ENCODE measurements at places on chromosomes 16 and 17.

- DNase-seq, result no peak
Measured at GRCh38 chr17:2068031-2068518, 13.2 kb downstream of the HIC1 start.

GRCh38 chr17:32699247-32699646, 177.7 kb downstream of the MYO1D start:
- DNase-seq, result no peak

DNA sequence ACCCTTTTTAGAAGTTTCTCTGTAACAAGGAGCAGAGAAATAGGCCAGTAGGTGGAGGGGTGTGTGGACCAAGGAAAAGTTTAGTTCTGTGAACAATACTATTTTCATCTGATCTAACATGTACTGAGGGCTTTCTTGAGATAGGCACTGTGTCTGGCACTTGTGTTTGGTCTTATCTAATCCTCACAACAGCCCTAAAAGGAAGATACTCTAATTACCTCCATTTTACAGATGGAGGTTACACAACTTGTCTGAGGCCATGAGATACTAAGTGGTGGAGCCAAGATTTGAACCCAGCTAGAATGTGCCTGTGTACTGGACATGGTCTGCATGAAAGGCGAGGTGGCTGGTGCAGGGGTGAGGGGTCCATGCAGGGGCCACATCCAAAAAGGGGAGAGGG, 4.5 kb downstream of the TNFSF12 start:
- DNase-seq, result no peak

- DNase-seq, result no peak
Measured at GRCh38 chr17:40443988-40444899, 994 bp downstream of the IGFBP4 start.

DNA sequence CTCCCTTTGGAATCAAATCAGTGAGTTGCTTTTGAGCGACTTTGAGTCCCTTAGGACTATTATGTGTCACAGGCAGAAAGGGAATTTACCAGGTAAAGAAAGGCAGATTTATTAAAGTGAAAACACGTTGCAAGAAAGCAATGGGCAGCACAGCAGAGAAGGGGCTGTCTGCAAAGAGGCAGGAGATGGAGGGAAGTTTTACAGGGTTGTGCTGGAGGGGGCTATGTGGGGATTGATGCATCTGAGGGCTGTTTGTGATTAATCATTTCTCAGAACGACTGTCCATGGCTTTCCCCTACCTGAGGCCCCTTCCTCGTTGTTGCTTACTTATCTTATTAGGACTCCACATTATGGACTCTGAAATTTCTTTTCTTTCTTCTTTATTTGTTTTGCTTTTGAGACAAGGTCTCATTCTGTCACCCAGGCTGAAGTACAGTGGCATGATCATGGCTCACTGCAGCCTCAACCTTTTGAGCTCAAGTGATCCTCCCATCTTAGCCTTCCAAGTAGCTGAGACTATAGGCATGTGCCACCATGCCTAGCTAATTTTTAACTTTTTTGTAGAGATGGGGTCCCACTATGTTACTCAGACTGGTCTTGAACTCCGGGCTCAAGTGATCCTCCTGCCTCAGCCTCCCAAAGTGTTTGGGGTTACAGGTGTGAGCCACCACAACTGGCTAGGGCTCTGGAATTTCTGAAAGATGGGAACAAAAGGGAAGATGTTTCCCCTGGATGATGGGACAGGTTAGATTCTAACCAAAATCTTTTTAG, 5.5 kb downstream of the WWP2 start:
- DNase-seq, result no peak

GRCh38 chr17:2336215-2336851, at the start of gene TSR1:
TSR1 (minus strand) TSS chr17:2336457; CDS start chr17:2336427, 30 bp downstream.
- DNase-seq, result peak; percentile 86

- no peak for DNase-seq
Measured at GRCh38 chr17:55829995-55830612, 79.3 kb downstream of the PCTP start.

DNA sequence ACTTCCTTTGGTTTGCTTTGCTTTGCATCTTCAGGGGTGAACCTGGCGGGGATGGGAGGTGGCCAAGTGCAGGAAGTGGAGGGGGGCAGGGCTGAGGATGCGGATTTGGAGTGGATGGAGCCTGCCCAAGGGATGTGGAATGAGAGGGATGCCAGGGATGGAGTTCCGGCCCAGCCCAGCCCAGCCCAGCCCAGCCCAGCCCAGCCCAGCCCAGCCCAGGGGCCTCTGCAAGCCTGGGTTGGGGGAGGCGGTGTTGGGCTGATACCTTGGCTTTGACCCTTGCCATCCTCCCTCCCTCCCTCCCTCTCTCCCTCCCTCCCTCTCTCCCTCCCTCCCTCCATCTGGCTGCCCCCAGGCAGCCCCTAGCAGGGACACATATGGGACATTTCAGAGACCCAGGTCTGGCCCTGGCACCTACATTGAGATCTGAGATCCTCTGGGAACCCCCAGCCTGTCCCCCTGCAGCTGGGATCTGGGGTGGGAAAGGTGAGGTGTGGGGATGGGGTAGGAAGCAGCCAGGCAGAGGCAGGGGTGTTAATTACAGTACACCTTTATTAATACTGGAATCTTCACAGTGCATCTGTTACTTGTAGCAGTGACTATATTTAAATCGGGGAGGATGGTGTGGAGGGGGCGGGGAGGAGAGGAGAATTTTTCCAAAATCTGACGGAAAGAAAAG, 14.5 kb downstream of the IL34 start:
- no peak for DNase-seq
